ENCODE measurements at places on chromosomes 13 and 19.

DNA sequence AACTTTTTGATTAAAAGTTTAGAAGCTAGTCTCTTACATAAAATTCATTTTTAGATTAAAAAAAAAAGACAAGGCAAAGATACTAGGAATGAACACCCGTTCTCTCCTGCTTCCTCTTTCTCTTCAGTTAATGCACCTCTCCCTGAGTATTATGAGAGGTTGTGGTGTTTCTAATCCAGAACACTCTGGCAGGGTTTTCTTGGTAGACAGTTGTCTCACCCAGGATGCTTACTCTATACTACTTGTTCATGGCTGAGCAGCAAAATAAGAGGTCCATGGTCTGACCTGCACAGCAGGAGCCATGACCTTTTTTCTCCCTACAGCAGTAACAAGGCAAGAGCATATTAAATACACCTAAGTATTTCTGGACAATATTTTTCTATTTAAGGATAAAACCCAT, 62.0 kb downstream of the MICU2 start:
- DNase-seq: no peak

- DNase-seq: no peak
These were observed 174.6 kb downstream of the ITGBL1 start for GRCh38 chr13:101626925-101627555.

GRCh38 chr13:71590654-71591148, 276.3 kb downstream of the DACH1 start:
- DNase-seq: no peak

DNA sequence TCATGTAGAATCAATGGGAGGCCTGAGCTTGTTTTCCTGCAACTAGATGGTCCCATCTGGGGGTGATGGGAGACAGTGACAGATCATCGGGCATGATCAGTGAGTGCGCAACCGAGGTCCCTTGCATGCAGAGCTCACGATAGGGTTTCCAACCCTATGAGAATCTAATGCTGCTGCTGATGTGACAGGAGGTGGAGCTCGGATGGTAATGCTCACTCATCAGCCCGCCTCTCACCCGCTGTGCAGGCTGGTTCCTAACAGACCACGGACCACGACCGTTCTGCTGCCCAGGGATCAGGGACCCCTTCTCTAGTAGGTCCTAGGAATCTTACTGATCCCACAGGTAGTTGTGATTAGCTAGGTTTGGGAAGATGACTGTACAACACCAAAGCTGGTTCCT, 23.5 kb upstream of the GARRE1 start:
- DNase-seq: no peak

DNA sequence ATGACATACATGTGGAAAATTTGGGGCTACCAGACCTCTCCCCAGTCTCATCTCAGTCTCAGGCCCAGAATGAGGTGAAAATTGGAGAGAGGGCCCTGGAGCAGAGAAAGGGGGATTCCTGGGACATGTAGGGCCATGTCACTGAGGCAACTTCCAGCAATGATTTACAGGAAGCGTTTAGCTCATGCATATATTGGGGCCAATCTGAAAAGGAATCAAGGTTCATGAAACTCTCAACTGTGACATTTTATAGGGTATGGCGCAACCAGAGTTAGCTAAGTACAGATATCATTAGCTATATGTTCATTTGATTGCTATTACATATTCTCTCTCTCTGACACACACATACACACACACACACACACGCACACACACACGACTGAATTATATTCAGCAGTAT, 86.3 kb downstream of the RNASEH2B start:
- no peak for DNase-seq

- no peak for DNase-seq
These were observed 30.8 kb downstream of the LAIR2 start for GRCh38 chr19:54533476-54533875.

- no peak for DNase-seq
These were observed 684.1 kb downstream of the DIAPH3 start for GRCh38 chr13:59479629-59480028.

GRCh38 chr13:93398167-93399035, 171.8 kb downstream of the GPC6 start:
- DNase-seq: no peak

GRCh38 chr13:50060718-50061117, 45.5 kb downstream of the KCNRG start:
- DNase-seq: no peak

DNA sequence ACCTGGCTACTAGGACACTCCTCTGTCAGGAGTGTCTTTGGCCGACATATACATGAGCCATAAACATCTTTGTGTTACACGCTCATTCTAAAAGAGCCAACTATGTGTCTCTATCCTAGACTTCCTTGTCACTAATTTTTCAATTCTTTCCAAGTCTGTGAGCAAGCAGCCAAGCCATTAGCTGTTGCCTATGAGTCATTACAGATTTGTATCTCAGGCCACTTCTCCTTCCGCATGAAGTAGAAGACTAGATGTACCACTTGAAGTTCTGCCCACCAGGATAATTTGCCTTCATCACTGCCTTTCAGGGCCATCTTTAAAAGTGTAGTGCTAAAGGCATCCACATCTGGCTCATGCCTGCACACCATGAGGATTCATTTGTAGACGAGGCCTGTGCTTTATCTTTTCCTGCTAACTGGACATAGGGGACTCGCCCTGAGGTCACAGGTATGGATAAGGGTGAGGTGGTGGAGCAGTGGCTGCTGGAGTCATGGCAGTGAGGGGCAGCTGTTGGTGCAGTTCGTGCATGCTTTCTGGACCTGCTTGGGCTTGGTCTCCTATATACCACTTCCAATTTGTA, 126.1 kb upstream of the KL start:
- no peak for DNase-seq

DNA sequence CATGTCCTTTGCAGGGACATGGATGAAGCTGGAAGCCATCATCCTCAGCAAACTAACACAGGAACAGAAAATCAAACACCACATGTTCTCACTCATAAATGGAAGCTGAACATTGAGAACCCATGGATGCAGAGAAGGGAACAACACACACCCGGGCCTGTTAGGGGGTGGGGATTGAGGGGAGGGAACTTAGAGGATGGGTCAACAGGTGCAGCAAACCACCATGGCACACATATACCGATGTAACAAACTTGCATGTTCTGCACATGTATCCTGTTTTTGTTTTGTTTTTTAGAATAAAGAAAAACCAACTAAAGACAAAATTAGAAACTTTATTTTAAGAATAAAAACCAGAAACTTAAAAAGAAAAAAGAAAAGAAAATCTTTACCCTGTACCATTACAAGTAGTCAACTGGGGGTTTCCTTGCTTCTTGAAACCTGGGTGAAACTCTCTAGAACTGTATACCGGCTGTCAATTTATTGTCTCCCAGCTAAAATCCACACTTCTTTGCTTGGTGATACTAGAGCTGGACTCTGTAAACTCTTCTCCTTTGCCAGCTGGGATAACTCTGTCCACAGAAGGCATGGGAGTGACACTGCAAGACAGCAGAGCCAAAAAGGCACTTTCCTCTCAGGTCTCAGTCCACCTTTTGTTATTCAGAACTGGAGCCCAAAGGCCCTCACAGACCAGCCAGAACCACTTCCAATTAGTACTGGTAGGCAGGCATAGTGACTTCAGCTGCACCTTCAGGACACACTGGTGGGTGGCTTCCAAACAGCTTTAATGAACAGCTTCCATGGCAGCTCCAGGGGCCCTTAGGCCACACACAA, 9.0 kb downstream of the MICU2 start:
- no peak for DNase-seq

All from stimulated activated CD8-positive, alpha-beta memory T cell treated with anti-CD3 and anti-CD28 coated beads, Interleukin-2, amount 100 ng/mL, for 1 hour (primary cell).